ENCODE measurements at places on chromosomes 11 and 22. TPM values are rescaled to one million over a fixed set of nuclear protein-coding genes. Genes with fewer than 3 reads are reported as not detected.

Gene OR52N4
- not detected for total RNA-seq

Gene LINC01488
- not detected for total RNA-seq

Gene SLC37A2
- 1.0 TPM for total RNA-seq

Gene VEGFB
- 24.2 TPM for total RNA-seq

Gene DLG2
- 19.8 TPM for total RNA-seq

Gene OR52M1
- total RNA-seq = not detected

Gene FOLR3
- total RNA-seq = not detected

DNA sequence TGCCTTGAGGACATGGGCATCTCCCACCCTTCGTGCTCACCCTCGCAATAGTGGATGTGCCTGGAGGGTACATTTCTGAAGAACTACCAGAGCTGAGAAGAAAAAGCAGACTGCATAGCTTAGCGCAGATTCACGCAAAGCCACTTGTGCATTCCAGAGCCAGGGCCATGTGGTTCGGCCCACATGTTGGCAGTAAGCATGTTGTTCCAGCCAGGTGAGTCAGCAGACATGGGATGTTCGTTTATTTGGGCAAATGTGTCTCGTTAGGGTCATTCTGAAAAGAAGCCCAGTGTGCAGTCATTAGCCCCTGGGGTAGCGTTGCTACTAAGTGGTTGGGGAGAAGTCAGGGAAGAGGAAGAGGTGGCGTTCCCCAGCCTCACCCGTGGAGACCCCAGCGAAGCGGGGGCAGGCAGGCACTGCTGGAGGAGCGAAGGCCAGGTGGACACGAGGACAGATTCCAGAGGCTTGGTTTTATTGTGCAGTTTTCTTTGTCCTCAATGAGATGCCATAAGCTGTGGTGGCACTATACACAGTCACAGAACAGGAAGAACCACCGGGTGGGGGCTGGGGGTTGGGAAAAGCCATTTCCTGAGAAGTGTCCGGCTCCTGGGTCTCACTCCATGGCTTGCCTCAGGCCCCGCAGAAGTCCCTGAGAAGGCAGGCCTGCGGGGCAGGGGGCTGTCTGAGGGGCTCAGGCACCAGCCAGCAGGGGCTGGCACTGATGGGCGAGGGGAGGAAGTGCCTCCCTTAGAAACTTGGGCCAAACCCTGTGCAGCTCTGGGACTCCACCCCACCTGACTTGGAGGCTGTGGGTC lies 5.0 kb downstream of the THY1 start:
- DNase-seq = peak; percentile 40

DNA sequence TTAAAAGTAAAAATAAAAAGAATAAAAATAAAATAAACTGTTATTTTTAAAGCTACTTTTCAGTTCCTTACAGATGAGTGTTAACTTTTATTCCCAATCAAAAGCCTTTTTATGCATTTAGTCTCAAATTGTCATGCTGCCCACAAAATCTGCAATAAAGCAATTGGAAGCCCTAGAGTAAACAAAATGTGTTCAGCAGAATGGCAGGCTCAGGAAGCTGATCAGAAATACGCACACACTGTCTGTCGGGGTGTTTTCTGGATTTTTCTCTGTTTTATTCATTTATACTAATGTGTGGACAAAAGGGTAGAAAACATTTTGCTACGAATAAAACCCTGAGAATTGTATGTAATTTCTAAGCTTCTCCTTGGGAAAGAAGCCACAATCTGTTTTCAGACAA lies 162.8 kb downstream of the RCN1 start:
- DNase-seq = no peak

DNA sequence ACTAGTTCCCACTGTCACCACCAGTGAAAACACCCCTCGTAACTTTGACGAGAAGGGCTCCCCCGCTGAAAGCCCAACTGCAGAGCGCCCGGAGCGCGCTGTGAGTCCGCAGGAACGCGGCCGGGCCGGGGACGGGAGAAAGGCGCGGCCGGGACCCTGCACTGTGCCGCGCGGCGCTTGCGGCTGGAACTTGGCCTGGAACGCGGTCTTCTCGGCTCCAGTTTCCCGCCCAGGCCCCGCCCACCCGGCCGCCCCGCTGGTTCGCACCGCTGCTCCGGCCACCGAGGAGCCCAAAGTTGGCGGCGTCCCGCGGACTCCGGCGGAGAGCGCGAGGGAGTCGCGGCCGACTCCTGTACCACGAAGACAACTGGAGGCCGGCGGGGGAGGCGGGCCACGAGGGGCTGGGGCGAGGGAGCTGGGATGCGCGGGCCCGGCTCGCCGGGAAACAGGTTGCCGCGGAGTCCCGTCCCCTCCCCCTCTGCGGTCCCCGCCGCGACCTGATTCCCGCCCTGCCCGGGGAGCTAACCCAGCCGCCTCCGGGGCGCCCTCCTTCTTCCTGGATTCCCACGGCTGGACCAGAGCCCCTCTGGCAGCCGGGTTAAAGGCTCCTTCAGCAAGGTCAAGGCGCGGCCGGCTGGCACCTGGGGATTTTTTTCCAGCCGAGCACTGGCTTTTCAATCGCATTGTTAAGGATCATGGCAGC lies 3.4 kb downstream of the TENM4 start:
- peak; percentile 89 for DNase-seq

GRCh38 chr22:31206896-31207687 lies 5.0 kb upstream of the LIMK2 start:
- no peak for DNase-seq

DNA sequence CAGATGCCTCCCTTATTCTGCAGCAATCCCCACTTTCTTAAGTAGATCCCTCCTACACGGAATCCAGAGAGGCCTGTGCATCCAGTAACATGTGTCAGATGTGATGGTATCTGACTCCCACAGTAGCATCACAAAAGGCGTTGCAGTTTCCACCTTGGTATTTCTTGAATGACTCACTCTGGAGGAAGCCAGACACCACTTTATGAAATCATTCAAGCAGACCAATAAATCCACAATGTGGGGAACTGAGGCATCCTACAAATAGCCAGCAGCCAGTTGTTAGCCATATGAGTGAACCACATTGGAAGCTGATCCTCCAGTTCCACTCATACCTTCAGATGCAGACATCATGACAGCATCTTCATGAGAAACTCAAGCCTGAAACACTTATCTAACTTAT lies 798.1 kb downstream of the OPCML start:
- DNase-seq = no peak

DNA sequence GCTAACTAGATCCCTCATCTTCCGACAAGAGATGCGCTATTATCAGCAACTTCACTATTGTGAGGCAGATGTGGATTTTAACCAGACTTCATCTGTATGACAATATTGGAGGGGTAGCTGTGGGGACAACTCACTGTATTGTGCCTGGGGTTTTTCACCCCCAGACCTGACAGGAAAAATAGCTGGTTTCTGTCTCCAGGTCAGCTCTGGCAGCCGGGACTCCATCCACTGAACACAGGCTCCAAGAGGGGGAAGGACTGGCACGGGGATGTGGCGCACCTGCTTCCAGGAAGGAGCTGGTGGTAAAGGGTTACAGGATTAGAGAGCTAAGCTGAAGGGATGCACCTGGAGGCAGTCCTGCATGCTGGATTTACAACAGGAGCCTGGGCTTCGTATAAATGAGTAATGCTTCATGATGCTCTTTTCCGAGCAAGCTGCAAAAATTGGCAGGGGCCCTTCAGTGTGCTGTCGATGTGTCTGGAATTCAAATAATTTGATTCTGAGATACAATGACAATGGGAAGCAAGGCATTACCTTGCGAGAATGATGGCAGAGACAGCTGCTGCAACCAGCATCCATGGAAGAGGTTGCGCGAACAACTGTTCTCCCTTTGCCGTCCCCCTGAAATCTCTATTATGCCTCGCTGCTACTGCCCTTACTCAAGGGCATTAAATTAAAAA lies 49.5 kb downstream of the LMO2 start:
- DNase-seq = peak; percentile 22

DNA sequence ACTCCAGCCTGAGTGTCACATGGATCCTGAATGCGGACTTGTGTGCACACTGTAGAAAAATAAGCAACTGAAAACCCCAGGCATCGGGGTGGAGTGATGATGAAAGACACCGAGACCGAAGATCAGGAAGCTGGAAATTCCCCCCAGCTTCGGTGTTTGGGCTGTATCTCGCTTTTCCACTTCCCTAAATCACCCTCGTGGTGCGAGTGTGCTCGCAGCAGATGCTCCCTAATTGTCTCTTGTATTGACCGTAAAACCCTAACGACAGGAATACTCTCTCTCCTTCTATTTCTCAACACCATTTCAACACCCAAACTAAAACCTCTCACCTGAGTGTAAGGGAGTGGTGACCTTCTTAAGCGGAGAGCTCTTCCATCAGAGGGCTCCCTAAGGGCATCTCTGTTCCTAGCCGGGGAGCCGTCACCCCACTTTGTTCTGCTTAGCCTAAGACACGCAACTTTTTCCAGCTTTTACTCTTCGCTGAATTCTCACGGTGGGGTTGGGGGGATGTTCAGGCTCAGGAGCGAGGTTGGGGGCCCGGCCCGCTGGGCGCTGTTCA lies 635 bp upstream of the GRK3 start:
- peak; percentile 51 for DNase-seq

- no peak for DNase-seq
Observed at GRCh38 chr22:27286711-27287110, 514.8 kb downstream of the MN1 start.

DNA sequence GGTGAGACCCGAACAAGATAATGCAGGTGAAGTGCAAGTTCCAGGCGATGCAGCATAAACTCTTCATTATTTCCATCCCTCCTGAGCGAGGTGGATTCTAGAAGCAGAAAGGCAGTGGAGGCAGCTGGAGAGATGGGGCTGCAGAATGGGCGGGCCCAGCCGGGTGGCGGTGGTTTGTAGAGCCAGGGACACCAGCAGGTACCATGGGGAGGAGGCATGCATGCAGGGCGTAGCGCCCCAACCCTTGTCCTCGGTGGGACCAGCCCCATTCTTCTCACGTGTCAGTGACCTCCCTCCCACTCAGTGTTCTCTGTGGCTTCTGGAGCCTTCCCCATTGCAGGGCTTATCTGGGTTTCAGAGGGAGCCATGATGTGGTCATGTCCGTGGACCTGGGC lies 38.0 kb downstream of the MPPED1 start:
- DNase-seq = no peak

- peak; percentile 17 for DNase-seq
Observed at GRCh38 chr11:59754494-59754858, 700 bp upstream of the STX3 start.

DNA sequence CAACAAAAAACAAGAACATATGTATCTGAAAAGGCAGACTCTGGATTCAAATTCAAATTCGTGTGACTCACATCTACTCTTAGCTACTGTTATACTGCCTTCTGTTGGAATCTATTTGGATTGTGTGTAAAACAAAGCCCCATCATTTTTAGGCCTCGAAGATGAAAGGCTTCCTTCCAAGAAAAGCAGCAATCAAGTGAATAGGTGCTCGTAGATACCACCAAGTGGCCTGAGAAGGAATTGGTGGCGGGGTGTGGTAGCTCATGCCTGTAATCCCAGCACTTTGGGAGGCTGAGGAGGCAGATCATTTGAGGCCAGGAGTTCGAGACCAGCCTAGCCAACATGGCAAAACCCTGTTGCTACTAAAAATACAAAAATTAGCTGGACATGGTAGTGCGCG lies 4.2 kb downstream of the GRAMD1B start:
- DNase-seq = peak; percentile 78

DNA sequence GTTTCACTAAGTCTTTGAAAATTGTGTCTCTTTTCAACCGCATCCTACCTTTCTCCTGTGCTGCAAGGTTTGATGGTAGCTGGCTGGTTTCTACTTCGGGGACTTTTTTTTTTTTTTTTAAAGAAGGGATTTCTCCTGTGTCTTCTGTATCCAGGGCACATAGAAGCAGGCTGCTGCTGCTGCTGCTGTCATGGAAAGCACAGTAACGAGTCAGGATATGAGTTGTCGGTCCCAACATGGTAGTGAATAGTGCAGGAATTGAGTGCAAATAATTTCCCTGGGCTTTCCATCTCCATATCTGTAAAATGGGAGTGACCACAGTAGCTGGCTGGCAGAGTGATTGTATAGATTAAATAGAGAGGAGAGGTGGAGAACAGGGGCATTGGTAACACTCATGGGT lies 118.3 kb upstream of the NAV2 start:
- no peak for DNase-seq

GRCh38 chr11:119699227-119699626 lies 29.8 kb downstream of the NECTIN1 start:
- no peak for DNase-seq

DNA sequence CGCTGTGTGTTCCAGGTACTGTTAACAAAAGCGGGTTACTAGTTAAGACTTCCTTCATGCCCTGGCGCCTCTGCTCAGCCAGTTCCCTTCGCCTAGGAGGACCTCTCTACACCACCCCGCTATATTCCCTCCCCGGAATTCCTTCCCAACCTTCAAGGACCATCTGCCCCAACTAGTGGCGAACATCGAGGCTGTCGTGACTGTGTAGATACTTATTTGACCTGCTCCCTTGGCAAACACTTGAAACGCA lies 450 bp upstream of the BCL2L13 start:
- DNase-seq = peak; percentile 81

- no peak for DNase-seq
Observed at GRCh38 chr11:15816260-15816871, 540.0 kb downstream of the SOX6 start.

GRCh38 chr11:130782361-130783222 lies 133.7 kb downstream of the SNX19 start:
- DNase-seq = peak; percentile 27

DNA sequence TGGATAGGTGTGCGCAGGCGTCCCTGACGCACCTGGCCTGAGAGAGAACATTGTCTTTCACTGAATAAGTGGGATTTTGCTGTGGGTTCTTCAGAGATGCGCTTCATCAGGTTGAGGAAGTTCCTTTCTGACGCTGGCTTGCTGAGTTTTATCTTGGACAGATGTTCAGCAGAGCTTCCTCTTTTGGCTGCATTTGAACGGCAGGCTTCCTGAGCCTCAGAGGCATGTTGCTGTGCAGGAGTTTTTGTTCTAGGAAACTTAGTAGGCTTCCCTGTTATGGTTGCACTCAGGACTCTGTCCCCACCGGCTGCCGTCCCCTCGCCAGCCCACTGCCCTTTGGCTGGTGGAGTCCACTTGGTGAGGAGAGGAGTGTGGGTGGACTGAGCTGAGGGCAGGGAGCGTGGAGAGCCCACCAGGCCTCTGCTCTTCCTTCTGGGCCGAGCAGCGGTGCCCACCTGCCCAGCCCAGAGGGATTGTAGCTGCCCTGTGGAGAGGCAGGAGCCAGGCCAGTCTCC lies 17.2 kb downstream of the FRMD8 start:
- no peak for DNase-seq
